ENCODE measurements at places on chromosomes 5 and 9.

DNA sequence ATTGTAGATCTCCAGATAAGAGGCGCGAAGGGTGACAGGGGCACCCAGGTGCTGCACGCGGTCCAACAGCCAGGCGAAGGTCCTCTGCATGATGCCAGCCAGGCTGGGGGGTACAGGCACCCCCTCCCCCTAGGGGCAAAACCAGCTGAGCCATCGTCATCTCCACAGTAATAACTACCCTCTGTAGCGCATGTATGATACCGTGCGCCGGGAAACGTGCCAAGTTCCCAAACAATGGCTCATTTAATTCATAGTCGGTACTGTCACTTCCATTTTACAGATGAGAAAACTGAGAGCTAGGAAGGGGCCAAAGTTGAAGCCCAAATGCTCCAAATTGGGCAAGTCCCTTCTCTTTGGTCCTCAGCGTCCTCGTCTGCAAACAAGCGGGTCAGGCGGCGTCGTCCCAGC, 1.5 kb downstream of the KIF12 start:
- DNase-seq = no peak

DNA sequence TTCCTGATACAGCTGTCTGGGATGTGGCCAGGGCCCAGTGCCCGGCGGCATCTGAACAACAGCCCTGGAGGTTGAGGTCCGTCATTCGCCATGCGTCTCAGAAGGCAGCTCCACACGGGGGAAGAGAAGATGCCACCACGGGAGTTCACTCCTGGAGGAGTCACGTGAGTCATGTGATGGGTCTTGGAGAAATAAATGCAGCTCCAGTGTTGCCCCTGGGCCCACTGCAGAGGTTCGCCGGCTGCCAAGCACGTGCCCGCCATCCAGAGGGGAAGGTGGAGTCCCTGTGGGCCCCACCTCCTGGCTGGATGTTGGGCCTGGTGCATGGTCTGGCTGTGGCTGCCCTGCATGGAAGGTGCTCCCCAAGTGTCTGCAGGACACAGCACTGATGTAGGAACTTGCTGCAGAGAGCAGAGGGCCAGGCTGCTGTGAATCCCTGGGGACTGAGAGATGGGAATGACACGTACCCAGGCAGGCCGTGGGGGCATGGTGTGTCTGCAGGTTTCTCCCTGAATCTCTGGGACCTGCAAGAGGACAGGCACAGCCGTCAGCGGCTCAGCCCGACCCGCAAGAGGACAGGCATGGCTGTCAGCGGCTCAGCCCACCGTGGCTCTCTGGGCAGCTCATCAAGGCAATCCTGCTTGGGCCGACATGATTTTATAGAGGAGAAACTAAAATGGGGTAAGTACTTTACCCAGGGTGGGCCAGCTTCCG, 418.3 kb upstream of the IRX4 start:
- DNase-seq = no peak

DNA sequence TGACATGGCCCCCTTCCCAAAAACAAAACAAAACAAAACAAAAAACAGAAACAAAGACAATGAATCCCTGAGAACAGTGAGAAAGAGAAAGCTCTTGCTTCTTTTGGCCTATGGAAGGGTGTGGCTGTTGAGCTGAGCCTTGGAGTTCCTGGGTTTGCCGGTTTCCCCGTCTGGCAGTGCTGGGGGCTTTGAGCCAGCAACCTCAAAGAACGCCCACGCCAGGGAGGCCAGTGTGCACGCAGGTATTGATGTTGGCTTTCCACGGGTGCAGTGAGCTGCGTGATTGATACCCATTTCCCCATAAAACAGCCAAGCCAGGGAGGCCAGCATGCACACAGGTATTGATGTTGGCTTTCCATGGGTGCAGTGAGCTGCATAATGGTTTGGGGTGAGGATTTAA, 8.3 kb upstream of the LCN1 start:
- no peak for DNase-seq

DNA sequence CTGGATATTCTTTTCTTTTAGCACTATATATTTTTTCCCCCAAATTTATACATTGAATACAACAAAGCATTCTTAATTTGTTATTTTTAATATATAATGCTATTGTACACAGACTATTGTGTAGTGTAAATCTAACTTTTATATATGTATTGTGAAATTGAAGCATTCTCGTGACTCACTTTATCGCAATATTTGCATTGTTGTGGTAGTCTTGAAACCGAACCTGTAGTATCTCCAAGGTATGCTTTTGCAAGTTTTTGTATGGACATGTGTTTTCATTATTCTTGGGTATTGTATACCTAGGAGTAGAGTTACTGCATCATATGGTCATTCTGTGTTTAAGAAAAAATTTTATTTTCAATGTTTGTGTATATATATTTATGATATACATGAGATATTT, 49.6 kb downstream of the NSD1 start:
- DNase-seq = no peak

GRCh38 chr5:1331861-1332405, 13.0 kb downstream of the CLPTM1L start:
- DNase-seq = no peak

DNA sequence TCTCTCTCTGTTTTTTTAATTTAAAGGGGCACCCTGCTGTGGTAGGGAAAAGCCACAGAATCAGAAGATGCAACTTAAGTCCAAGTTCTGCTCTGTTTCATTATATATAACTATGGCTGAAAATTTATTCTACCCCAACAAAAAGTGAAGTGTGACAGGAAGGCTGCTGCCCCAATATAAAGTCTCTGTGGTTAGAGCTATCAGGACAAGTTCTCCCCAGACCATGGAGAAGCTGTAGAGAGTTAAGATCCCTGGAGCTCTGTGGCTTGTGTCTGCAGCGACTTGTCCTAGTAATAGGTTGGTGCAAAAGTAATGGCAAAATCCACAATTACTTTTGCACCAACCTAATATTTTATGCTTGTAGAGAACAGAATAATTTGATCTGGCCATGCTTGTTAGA, 250.9 kb downstream of the PSAT1 start:
- DNase-seq = no peak

DNA sequence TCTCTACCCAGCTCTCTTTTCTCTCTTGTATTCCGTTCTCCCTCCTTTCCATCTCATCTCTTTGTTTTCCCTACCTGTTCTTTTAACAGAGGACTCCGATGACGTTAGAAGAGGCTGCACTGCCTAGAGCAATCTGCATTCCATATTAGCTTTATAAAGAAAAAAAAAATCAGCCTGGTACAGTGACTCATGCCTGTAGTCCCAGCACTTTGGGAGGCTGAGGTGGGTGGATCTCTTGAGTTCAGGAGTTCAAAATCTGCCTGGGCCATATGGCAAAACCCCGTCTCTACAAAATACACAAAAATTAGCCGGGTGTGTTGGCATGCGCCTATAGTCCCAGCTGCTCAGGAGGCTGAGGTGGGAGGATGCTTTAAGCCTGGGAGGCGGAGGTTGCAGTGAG, 49.0 kb downstream of the DAPK1 start:
- no peak for DNase-seq

GRCh38 chr5:8905021-8905420, 640.9 kb downstream of the SEMA5A start:
- DNase-seq = peak; percentile 24

DNA sequence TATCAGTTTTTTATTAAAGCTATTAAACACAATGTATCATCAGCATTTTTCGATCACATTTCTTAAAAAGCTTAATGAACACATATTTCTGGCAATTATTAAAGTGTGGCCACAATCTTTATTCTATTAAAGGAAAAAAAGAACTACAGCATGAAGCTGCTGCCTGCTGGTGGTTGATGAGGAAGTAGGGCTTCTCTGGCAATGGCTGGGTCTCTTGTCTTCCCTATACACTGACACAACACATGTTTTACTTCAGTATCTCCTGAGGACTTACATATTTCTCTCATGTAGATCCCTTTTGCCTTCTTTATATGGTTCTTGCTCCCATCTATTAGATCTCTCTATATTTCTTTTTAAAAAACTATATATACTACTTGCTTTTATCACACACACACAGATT, 590.7 kb downstream of the RAB3C start:
- peak; percentile 9 for DNase-seq
